ENCODE measurements at places on chromosomes 2 and 18.

- no peak for DNase-seq
Measured at GRCh38 chr2:46262248-46262938, 34.8 kb upstream of the EPAS1 start.

- no peak for DNase-seq
Measured at GRCh38 chr18:5524660-5525059, 19.1 kb downstream of the EPB41L3 start.

GRCh38 chr2:128640166-128640844, 321.6 kb upstream of the HS6ST1 start:
- no peak for DNase-seq

- no peak for DNase-seq
Measured at GRCh38 chr2:186572705-186573104, 17.2 kb upstream of the ITGAV start.

DNA sequence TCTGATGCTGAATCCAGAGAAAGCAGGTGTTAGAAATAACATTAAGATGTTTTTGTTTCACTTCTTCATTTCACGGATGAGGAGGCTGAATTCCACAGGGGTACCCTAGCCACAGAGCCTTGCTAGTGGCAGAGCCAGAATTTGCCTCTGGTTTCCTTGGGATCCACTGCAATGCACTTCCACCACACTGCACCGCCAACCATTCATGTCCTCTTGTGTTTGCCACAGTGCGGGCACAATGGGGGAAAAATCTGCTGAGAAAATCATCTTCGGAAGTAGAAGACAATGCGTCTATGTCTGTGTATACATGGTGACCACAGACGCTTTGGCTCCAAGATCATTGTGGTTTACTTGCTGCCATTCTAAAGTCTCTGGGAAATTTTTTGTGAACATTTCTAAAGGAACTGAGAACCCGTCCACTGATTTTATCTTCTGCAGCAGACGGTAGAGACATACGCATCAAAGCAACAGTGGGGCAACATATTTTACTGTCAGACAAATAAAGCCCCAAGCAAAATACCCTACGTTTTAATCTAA, 14.9 kb downstream of the ICOS start:
- no peak for DNase-seq

- DNase-seq: no peak
Measured at GRCh38 chr2:39642051-39642718, 23.5 kb upstream of the TMEM178A start.

DNA sequence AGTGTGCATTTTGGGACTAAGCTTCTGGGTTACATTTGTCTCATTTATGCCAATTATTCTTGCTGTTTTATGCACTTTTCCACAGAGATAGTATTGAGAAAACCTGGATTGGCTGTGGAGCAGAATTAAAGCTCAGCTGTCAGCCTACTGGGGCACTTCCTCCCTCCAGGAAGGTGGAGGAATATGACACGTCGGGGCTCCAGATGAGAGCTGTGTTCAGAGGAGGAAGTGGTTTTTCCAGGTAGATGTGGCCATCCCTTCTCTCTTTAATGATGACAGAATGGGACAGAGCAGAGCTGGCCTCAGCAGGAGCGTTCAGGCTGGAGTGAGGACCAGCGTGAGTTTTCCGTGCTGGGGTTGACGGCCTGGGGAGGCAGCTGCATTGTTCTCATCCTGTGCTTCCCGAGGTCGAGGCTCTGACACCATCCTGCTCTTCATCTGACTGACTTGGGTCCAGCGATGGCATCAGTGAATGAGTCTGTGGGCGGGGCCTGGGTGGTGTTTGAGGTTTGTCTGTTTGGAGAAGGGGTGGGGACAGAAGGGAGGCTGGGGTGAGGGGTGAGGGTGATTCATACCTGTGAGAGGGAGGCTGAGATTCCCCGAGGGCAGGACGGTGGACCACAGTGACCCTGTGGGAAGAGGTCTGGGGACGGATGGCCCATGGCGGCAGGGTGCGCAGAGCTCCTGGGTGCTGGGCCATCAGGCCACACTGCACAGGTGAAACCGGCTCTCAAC, 207.0 kb downstream of the LDLRAD4 start:
- DNase-seq: no peak

- DNase-seq: no peak
Measured at GRCh38 chr2:29755829-29756228, 165.6 kb downstream of the ALK start.

GRCh38 chr18:46109386-46109785, 5.2 kb downstream of the HAUS1 start:
- DNase-seq: no peak

- no peak for DNase-seq
Measured at GRCh38 chr2:64985447-64985846, 3.8 kb upstream of the SLC1A4 start.

DNA sequence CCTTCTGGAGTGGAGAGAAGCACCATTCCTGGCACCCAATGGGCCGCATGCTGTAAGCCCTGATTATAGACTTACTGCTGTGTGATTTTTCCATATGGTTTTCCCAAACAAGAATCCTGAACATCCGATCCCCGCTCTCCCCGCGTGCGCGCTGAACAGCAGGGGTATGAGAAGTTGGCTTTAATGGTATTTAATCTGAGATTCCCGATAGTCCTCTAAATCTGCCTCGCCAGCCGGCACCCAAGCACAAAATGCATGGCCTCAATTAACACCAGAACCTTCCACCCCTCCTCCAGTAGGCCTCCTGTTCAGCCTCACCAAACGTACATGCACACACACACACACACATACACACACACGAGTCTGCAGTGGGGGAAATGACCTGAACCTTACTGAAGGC, 480.3 kb downstream of the BCL11A start:
- DNase-seq: no peak

- DNase-seq: peak; percentile 22
Measured at GRCh38 chr2:216689397-216689796, 6.0 kb downstream of the IGFBP5 start.

- DNase-seq: no peak
Measured at GRCh38 chr2:21396252-21396651, 272.5 kb downstream of the TDRD15 start.

DNA sequence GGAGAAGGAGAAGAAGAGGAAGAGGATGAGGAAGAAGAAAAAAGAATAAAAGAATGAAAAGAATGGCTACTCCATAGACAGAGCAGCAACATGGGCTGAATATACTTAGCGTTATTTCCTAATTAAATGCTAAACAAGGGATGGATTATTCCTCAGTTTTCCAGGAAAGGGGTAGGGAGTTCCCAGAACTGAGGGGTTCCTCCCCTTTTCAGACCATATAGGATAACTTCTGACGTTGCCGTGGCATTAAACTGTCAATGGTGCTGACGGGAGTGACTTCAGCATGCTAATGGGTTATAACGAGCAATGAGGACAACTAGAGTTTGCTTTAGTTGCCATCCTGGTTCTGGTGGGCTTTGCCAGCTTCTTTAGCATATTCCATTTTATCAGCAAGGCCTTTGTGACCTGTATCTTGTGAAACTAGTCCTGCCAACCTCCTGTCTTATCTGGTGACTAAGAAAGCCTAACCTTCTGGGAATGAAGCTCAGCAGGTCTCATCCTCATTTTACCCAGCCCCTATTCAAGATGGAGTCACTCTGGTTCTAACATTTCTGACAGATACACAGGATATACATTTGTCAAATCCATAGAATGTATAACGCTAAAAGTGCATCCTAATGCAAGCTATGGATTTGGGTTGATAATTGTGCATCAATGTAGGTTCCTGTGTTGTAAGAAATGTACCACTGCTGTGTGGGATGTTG, 152.3 kb downstream of the MAIP1 start:
- DNase-seq: no peak

- DNase-seq: peak; percentile 59
Measured at GRCh38 chr18:3596637-3597384, 146.8 kb downstream of the TGIF1 start.

GRCh38 chr18:25595274-25596060, 243.5 kb upstream of the ZNF521 start:
- DNase-seq: no peak

DNA sequence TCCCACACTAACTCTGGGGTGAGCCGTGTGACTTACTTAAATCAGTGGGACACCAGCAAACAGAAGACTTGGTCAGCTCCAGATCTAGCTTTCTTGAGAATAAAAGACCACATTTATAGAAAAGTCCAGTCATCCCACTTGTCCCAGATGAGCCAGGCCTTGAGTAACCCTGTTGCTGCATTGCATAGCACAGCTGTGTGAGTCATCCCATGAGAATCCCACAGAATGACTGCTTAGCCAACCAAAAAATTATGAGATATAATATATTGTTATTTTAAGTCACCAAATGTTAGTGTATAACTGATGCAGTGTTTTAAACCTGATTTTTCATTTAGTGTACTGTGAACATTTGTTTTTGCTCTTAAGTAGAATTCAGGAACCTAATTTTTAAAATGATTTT, 94.2 kb upstream of the FSHR start:
- peak; percentile 44 for DNase-seq

DNA sequence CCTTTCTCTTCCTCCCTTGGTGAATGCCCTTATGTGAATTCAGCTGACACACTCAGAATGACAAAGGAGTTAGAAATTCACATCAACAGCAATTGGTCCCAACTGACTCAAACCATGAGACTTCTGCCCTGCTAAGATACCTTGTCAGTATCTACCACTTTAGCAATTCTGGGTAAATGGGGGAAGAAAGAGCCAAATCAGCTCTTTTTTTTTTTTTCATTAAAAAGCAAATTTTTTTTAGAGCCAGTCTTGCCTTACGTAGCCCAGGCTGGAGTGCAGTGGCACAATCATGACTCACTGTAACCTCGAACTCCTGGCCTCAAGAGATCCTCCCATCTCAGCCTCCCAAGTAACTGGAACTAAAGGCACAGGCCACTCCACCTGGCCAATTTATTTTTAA, 1.7 kb upstream of the PPP4R1 start:
- no peak for DNase-seq

- no peak for DNase-seq
Measured at GRCh38 chr2:203708846-203709396, 2.5 kb downstream of the CD28 start.

GRCh38 chr2:204060841-204061240, 124.3 kb downstream of the ICOS start:
- no peak for DNase-seq

GRCh38 chr2:29066997-29067605, 7.2 kb downstream of the PCARE start:
- no peak for DNase-seq

GRCh38 chr2:72681016-72681995, 144.5 kb downstream of the EXOC6B start:
- DNase-seq: no peak

DNA sequence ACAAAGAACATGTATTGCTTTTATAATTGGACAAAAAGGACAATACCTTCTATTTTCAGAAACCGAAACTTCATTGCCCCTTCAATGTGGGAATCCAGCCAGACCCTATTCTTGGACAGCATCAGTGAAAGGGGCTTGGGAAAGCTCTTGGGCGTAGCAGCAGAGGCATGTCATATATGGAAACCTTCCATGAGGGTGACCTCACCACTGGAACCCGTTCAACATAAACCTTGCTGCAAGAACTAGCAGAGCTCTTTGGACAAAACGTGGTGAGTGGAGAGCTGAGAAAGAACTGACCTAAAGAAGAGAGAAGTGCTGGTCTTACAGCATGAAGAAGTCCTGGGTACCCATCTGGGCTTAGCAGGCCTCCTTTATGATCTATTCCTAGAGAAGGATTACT, 22.7 kb upstream of the ACTG2 start:
- DNase-seq: peak; percentile 85

GRCh38 chr2:152046940-152047339, 51.9 kb downstream of the CACNB4 start:
- DNase-seq: no peak
